ENCODE measurements at places on chromosomes 5 and 9.
A peak's percentile ranks its signal among the peaks of the same experiment; 100 is the strongest.

- DNase-seq: no peak
Measured at GRCh38 chr9:137482094-137482781, 23.1 kb upstream of the NSMF start.

DNA sequence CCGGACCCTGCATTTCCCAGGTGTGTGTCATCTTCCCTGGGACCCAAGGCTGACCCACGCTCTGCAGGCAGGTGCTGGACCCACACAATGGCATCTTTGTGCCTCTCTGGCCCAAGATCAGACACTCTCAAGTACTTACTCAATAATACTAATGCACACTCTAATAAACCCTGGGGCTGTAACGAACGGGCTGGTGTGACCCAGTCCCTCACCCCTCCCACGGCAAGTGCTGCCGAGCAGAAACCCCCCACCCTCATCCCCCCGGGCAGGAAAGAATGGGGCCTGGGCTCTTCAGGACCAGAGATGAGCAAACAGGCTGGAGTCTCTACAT lies 1.1 kb upstream of the OBP2B start:
- DNase-seq: no peak

DNA sequence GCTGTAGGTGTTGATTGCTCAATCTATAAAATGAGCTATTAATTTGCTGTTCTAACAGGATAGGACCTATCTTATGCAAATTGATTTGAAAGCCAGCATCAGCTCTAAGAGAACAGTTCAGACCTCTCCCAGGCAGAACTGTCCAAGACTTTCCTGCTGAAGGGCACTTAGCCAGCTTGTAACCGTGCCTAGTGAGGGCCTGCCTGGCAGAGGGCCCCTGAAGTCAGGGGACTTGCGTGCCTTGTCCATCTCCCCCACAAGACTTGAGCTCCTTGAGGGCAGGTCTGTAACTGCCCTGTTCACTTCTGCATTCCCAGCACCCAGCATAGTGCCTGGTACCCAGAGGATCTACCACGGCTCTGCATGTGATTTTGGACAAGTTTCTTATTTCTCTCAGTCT lies 293.4 kb downstream of the CDK5RAP2 start:
- no peak for DNase-seq

DNA sequence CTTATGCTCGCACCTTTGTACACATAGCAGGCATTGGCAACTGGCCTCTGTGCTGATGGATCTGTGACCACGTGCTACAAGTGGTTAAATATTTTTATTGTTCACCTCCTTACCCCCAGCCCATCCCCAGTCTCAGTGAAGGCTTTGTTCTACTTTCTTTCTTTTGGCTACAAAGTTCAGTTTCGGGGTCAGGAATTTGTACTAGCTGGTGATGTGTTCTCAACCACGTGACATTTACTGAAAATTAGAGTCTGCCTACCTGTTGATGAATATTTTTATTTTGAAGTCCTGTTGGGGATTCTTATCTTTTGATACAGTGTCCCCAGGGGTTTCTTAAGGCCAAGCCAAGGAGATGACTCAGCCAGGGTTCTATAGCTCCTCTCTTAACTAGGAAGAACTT lies 47.8 kb downstream of the C9orf57 start:
- DNase-seq: no peak

GRCh38 chr9:137783521-137783920 lies 94.1 kb upstream of the CACNA1B start:
- no peak for DNase-seq

GRCh38 chr9:82911996-82912395 lies 150.9 kb downstream of the RASEF start:
- no peak for DNase-seq

- DNase-seq: no peak
Measured at GRCh38 chr5:95595289-95595931, 24.5 kb upstream of the GPR150 start.

DNA sequence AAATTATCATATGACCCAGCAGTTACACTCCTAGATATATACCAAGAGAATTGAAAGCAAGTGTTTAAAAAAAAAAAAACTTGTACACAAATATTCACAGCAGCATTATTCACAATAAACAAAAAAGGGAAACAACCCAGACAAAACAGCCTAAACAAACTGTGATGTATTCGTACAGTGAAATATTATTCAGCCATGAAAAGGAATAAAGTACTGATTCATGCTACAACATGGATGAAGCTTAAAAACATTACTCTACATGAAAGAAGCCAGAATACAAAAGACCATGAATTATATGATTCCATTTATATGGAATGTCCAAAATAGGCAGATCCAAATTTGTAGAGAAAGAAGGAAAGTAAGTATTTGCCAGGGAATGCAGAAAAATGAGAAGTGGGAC lies 161.1 kb downstream of the CWC27 start:
- no peak for DNase-seq

DNA sequence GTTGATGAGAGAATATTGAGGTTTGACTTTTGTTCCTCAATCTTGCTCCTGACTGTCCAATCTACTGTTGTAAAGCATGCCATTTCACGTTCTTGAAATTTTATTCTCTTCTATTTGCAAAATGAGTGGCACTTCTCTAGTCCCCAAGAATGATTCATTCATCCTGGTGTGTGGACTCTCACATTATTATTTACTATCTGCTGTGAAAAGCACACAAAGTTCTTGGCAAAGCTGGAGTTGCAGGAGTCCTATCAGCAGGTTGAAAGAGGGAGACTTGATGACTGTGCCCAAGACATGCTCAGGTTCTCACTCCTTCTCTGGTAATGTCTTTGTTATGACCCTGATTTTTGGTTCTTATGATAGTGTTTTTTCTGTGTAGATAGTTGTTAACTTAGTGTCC lies 382.6 kb downstream of the DMRTA1 start:
- DNase-seq: no peak

- no peak for DNase-seq
Measured at GRCh38 chr9:14294659-14295058, 19.3 kb downstream of the NFIB start.

DNA sequence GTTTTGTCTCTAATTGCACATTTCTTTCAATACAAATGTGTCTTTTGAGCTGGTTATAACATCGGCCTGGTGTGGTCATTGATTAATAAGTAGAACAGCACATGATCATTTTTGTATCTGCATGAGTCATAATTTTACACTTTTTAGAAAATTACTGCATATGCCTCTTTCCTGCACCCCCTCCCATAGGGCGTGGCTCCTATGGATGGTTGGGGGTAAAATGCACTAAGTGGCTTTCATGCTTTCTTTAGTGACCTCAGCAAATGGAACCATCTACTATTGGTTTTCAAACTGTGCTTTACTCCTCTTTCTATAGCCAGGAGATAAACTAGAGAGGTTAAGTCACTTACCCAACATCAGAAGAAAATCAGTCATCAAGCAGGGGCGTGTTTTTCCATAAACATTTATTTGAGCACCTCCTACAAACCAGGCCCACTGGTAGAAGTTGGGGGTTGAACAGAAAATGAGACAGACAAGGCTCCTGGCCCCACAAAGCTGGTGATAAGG lies 3.8 kb downstream of the ANXA6 start:
- peak; percentile 72 for DNase-seq

DNA sequence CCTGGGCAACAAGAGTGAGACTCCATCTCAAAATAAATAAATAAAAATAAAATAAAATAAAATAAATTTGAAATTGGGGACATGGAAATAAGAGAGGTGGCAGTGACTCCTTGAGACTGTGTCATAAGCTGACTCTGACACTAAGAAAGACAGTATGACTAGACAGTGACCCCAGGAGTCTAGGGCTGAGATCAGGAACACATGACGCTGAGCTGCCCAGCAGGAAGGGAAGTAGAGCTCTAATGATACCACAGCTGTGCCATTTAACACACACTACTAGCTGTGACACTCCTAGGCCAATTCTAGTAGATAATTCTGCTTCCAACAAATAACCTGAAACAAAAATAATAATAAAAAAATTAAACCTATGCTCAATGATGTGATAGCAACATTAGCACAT lies 293.0 kb downstream of the SEC61B start:
- no peak for DNase-seq

DNA sequence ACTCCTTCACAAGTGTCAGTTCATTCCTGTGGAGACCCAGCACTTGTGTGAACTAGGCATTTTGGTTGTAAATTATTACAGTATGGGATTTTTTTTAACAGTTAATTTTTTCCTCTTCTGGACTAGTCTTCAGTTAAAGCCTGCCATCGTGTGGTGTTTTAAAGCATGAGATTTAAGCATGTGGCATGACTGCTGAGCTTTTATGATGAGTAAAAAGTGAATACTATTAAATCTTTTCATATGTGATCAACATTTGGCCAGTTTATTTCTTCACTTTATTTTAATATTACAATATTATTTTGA lies 25.0 kb downstream of the LMNB1 start:
- no peak for DNase-seq

DNA sequence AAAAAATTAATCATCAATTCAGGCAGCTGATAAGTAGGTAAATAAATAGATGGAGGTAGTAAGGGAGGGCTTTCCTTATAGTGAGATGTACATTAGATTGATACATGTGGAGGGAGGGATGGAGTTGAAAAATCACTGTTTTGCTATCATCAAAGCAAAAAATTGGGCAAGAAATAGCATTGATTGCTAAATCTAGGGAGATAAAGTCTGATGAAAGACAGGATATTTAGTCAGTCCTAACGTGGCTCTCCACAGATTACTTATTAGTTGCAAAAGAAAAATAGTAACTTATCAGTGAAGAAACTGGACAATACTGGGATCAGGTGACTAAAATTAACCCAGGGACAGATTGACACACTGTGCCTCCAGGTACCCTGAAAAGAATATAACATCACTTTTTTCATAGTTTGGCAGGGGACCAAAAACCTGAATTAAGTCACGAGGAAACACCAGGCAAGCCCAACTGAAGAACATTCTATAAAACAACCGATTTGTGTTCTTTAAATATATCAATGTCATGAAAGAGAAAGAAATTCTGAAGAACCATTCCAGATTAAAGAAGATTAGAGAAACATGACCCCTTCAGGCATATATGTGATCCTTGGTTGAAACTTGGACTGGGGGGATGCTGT lies 27.1 kb upstream of the GOLPH3 start:
- no peak for DNase-seq

DNA sequence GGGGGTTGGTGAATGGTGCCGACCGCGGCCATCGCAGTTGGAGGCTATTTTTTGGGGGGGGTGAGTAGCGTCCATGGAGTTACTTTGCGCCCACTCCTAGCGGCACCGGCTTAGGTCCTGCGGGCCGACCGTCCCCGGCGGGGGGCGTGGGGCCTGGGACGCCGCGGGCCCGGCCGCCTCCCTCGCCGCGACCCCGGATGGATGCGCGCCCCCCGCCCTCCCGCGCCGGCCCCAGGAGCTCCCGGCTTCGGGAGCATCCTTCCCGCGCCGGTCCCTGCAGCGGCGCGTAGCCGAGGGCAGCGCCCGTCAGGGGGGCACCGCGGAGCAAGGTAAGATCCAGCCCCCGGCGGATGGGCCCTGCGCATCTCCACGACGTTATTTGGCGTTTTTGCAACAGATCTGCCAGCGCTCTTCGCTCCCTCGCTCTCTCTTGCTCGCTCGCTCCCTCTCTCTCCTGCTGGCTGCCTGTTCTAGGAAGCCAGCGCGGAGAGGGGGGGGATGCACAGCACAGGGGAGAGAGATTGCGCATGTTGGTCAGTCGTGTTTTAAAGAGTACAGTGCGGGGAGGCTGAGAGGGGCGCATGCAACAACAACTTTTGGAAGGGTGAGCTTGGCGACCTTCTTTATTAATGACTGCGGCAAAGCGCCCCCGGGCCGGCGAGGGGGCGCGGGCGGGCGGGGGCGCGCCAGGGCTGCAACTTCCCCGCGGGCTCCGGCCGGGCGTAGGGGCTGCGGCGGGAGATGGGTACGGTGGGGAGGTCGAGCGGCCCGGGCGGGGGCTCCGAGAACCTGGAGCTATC lies 413 bp downstream of the JADE2 start:
- peak; percentile 68 for DNase-seq

DNA sequence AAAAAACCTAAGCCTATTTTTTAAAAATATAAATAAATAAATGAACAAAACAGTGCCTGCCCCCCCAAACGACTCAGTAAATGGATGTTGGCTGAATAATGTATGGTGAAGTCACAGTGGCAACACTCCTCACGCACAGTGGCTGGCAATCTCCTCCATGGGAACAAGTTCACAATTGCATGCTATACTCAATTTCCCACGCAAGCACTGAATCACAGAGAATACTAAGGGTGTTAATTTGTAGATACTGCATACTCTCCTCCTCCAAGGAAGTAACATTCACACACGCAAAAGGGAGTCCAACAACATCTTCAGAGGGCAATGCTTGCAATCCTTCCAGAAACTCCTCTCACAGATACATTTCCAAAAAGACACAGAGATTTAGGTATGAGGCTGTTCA lies 47.5 kb downstream of the SERINC5 start:
- DNase-seq: no peak

DNA sequence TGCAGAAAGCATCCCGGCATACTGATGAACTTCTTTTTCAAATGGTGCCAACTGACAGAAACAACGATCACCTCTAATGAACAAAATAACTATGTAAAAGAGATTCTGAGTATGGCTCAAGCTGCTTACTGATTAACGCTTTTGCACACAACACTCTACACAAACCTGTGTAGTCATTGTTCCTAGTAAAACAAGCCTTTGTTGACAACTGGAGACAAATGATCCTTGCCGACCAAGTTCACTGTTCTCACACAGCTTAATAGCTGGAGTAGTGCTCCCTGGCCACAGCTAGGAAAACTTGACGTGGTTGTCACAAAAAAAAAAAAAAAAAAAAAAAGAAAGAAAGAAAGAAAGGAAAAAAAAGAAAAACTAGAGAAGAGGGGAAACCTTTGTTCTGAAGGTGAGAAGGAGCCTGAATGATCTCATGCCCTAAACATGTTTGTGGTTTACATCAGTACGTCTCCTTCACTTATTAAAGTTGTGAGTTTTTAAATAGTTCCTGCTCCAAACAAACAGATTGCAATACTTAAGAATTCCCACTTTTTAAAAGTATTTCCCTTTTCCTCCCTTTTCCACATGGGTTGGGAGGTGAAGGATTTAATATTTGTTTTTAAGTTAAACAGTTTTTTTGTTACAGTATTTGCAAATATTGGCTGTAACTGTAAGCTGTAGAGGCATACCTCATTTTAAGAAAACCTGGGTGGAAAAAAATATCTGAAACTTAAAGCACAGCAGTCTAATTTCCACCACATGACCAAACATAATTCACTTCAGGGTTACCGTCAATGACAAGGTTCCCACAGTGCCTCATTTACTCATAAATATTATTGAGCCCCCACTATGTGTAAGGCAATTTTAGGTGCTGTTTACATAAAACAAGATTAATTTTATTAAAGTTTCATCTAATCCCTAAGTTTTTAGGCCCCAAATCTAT lies 63.7 kb downstream of the GLIS3 start:
- DNase-seq: no peak

- DNase-seq: no peak
Measured at GRCh38 chr9:128162215-128163026, 2.4 kb downstream of the BBLN start.

GRCh38 chr9:133477992-133478850 lies 678 bp downstream of the SLC2A6 start:
- DNase-seq: no peak

GRCh38 chr5:81359108-81359507 lies 34.8 kb downstream of the ACOT12 start:
- no peak for DNase-seq

GRCh38 chr5:34843497-34843896 lies 4.5 kb downstream of the TTC23L start:
- DNase-seq: no peak

- DNase-seq: no peak
Measured at GRCh38 chr5:72451741-72452505, 55.3 kb downstream of the ZNF366 start.

GRCh38 chr9:69815313-69815712 lies 5.3 kb upstream of the CFAP95 start:
- no peak for DNase-seq

- DNase-seq: no peak
Measured at GRCh38 chr5:144945503-144945902, 774.8 kb downstream of the KCTD16 start.

Measured in activated CD4-positive, alpha-beta T cell treated with anti-CD3 and anti-CD28 coated beads, Interleukin-2, amount 50 U/mL, for 48 hours (primary cell).